ENCODE measurements at places on chromosomes 4 and X. TPM values are rescaled to one million over a fixed set of nuclear protein-coding genes. Genes with fewer than 3 reads are reported as not detected.

GPR143 gene
- total RNA-seq, result not detected

SUPT20HL2 gene
- total RNA-seq, result not detected

DNA sequence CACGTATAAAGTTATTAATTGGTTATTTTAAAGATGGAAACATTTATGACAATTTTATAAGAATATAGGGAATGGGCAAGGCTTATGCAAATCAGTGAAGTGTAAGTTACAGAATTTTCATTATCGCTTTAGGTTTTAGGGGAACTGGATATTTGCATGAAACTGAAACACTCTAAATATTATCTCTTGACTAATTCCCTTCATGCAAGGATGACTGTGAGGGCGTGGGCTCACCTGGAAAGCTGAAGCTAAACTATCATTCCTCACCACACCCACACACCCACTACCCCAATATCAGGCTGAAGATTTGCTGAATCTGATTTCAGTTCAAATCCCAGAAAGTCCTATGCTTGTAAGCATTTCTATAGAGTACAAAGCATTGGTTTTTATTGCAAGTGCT is 81.7 kb upstream of the ARHGAP24 start:
- no peak overlapping the region for H3K4me3 ChIP-seq
- no peaks in the 10 kb centered on the region for H3K36me3 ChIP-seq
- DNase-seq, result no peak
- no peaks in the 10 kb centered on the region for H3K27me3 ChIP-seq
- H3K4me1 ChIP-seq, result no peaks in the 10 kb centered on the region
- H3K27ac ChIP-seq, result no peak overlapping the region

GRCh38 chrX:150887906-150888465 is 10.5 kb downstream of the CD99L2 start:
- H3K27me3 ChIP-seq, result no peaks in the 10 kb centered on the region
- no peaks in the 10 kb centered on the region for H3K4me1 ChIP-seq

DNA sequence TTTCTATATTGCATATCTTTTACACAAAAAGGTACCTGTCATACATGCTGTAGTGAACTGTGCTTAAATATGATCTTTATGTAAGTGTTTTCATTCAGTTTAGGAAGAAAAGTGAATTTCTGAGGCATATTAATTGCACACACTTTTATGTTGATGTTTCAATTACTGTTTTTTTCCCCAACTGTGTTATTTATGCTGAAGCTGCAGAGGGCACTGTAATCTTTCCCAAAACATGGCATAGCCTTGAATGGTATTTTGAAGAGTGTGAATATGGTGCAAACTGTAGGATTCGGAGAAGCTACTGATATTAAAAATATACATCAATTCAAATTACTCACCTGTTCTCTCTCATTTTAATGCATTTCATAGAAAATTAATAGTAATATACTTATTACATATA is 6.0 kb upstream of the CENPE start:
- H3K36me3 ChIP-seq, result no peaks in the 10 kb centered on the region
- no peaks in the 10 kb centered on the region for H3K4me1 ChIP-seq
- peaks cover 6% of the 10 kb centered on the region for H3K27me3 ChIP-seq
- DNase-seq, result no peak
- no peak overlapping the region for H3K27ac ChIP-seq
- no peak overlapping the region for H3K4me3 ChIP-seq
